ENCODE measurements at places on chromosomes 12 and 14. TPM values are rescaled to one million over a fixed set of nuclear protein-coding genes. Genes with fewer than 3 reads are reported as not detected.

NGB gene
- total RNA-seq: not detected

KCNC2 gene
- not detected for total RNA-seq

RHNO1 gene
- total RNA-seq: 13.0 TPM

NPAS3 gene
- 0.76 TPM for total RNA-seq

PTPRO gene
- 2.2 TPM for total RNA-seq

BRF1 gene
- 41.4 TPM for total RNA-seq

TRHDE gene
- 1.6 TPM for total RNA-seq

WNT1 gene
- total RNA-seq: not detected

GPR132 gene
- 0.26 TPM for total RNA-seq

ENO2 gene
- total RNA-seq: 183 TPM

RXYLT1 gene
- total RNA-seq: 13.7 TPM

ASCL1 gene
- not detected for total RNA-seq

HNF1A gene
- total RNA-seq: not detected

CCDC38 gene
- total RNA-seq: not detected

RASSF9 gene
- total RNA-seq: 3.9 TPM

CCDC88C gene
- 0.10 TPM for total RNA-seq

MYL6 gene
- 1,190 TPM for total RNA-seq

RBP5 gene
- total RNA-seq: not detected

KIF5A gene
- 2.1 TPM for total RNA-seq

MYH6 gene
- total RNA-seq: not detected

PRKAG1 gene
- 65.5 TPM for total RNA-seq

CCDC197 gene
- not detected for total RNA-seq

AMN gene
- 0.07 TPM for total RNA-seq

ERH gene
- total RNA-seq: 56.7 TPM

MGAT2 gene
- total RNA-seq: 59.7 TPM

ITGB7 gene
- total RNA-seq: 0.40 TPM

OR11H6 gene
- total RNA-seq: not detected

ACOT4 gene
- total RNA-seq: 0.98 TPM

NANOG gene
- not detected for total RNA-seq

TEX22 gene
- 0.17 TPM for total RNA-seq

TSPAN11 gene
- 0.13 TPM for total RNA-seq

OR4E1 gene
- not detected for total RNA-seq

LALBA gene
- not detected for total RNA-seq

KLRF1 gene
- not detected for total RNA-seq

RAD9B gene
- total RNA-seq: 0.46 TPM

ACRBP gene
- 0.26 TPM for total RNA-seq

NAP1L1 gene
- 241 TPM for total RNA-seq

TDP1 gene
- 10.9 TPM for total RNA-seq

Data from smooth muscle cell of the pulmonary artery (primary cell).